ENCODE measurements at places on chromosomes 16 and 17.
A peak's percentile ranks its signal among the peaks of the same experiment; 100 is the strongest.

DNA sequence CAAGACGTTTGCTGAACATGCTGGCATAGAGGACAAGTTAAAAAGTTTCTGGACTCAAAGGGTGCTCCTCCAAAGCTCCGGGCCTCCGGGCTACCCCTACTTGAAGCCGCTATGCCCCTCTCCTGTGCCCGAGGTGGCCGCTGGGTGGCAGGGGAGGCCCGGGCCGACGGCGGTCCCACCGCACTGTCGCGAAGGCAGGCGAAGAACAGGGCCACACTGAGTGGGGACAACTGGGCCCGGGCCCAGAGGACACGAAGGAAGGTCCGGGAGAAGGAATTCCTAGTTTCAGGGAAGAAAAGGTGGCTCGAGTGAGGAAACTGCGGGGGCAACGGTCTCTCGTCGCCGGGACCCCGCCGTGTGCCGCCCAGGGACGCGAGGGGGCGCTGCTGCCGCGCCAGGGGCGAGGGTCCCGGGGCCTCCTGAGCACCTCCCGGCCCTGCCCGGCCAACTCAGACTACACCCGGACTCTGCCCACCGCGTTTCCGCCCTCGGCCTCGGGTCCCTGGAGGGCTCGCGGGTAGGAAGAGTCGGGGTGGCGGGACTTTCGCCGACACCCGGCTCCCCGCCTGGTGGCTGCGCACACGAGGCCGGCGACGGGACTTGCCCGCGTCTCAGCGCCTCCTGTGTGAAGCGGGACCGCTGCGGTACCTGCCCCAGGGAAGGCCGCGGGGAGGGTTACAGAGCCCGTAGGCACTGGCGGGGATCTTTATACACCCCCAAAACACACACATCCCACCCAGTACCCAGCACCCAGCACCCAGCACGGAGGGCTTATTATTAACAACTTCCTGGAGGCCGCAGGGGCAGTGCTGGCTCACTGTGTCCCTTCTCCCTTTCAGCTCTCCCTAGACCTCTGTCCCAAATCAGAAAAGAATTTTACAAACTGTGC is 772 bp upstream of the CHCT1 start:
- DNase-seq: peak; percentile 79

GRCh38 chr17:40060887-40061608 is 1.7 kb upstream of the THRA start:
- DNase-seq: no peak

- no peak for DNase-seq
Observed at GRCh38 chr17:40104594-40105486, 4.5 kb upstream of the NR1D1 start.

DNA sequence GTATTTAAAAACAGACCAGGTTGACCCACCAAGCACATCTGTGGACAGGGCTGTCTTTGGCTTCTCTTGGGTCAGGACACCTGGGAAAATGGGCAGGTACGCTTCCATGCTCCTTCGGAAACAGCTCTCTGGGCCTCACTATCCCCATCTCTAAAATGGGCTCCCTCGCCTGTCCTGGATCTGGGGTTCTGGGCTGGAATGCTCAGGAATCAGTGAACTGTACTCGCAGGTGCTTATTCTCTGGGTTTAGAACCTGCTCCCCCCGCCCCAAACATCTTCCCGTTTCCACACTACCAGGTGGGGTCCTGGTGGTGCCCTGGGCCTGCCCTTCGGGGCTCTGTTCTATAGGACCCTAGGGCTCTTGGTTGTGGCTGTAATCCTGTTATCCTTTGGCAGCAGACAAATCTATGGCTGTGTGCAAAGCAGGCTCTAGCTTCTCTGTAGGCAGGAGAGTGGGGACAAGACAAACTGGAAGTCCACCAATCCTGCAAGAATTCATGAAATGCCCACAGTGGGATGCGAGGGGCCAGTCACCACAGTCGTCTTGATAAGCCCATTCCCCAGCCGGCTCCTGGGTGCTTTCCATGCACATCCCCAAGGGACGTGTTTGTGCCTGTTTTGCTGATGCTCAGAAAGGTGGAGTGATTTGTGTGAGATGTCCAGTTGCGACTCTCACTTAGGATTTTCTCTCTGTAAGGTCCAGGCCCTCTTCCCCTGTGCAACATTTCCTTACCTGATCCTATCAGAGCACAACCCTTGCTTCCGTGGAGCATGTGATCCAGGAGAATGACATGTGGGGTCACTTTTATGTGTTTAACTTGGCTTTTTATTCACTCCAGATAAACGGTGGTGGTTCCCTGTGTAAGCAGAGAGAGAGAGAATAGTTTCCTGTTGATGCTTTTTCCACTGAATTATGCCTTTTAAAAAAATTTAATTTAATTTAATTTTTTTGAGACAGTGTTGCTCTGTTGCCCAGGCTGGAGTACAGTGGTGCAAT is 37.2 kb downstream of the HAPSTR1 start:
- DNase-seq: no peak

DNA sequence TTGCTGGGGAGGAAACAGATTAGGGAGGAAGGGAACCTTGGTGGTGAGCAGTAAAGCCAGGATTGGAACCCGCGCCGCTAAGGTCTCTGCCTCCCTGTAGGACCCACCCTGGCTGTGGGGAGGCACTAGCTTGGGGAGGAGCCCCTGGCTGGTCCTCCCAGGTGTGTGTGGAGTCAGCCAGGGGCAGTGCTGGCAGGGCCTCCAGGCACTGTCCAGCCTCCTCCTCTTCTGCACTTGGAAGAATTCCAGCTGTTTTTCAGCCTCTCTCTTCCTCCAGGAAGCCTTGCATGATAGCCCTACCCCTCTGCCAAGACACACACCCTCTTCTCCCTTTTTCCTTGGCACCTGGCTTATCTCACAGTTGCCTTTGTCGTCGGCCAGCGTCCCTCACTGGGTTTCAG is 34.8 kb downstream of the TMEM235 start:
- DNase-seq: no peak

DNA sequence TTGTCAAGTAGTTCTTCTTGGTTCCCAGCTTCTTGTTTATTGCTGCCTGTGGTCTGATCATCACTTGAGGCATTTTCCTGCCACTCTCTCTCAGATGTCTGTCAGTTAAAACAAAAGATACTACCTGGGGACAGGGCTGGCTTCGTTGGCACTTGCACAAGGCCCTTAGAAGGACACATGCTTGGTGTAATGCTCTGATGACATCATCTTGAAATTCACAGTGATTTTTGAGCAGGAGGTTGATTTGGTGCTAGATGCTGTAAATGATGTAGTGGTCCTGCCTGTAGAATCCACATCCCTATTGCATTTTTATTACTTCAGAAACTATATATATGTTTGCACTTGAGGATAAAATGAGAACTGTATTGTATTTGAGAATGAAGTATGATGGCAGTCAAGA is 210.3 kb downstream of the LGALS9B start:
- no peak for DNase-seq

GRCh38 chr17:4938688-4939545 is 929 bp downstream of the SLC25A11 start:
- no peak for DNase-seq

DNA sequence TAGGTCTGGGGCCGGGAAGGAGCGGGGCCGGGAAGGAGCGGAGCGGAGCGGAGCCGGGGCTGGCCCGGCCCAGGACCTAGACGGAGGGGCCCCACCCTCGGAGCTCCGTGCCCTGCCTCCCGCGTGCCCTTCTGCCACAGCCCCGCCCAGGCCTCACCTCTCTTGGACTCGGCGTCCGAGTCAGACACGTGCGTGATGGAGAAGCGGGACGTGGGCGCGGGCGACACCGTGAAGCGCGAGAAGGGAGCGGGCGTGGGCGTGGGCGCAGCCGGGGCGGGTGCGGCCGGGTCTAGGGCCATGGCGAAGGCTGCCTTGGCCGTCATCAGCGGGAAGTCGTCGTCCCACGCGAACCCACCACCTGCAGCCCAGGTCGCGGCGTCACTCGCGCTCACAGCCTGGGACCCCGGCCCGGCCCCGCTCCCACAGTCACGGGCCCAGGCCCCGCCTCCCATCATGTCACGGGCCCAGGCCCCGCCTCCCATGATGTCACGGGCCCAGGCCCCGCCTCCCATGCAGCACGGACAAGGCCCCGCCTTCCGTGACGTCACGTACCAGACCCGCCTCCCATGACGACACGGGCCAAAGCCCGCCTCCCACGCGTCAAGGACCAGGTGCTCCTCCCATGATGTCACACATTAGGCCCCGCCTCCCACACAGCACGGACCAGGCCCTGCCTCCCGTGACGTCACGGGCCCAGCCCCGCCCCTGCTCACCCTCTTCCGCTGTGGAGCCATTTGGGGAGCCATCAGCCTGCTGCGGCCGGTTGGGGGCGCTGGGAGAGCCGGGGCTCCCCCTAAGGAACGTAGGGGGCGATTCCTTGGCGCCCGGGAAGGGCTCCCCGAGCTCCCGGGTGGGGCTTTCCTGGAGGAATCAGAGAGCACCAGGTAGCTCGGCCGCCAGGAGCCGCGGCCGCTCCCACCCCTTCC is 45.8 kb upstream of the PVALEF start:
- DNase-seq: peak; percentile 99

DNA sequence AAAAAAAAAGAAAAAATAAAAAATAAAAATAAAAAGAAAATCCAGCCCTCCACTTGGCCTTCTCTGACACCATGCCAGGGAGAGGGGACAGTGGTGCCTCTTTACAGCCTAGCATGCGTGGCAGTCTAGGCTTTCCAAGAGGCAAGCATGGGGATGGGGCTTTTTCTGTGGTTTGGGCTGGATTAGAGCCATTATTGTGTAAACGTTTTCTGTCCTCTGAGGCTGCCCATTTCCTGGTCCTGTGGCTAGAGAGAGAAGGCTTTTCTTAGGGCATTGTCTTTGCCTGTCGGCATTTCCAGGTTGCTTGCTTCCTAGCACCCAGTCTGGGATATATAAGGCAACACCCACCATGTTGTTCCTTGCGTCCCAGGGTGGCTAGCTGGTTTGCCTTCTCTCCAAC is 2.7 kb upstream of the DHRS7B start:
- DNase-seq: no peak
